Activated CD4-positive, alpha-beta T cell treated with anti-CD3 and anti-CD28 coated beads for 48 hours (primary cell): ENCODE measurements at places on chromosomes 11 and 22.

GRCh38 chr11:35303596-35304385 lies 115.6 kb downstream of the SLC1A2 start:
- no peak for DNase-seq

DNA sequence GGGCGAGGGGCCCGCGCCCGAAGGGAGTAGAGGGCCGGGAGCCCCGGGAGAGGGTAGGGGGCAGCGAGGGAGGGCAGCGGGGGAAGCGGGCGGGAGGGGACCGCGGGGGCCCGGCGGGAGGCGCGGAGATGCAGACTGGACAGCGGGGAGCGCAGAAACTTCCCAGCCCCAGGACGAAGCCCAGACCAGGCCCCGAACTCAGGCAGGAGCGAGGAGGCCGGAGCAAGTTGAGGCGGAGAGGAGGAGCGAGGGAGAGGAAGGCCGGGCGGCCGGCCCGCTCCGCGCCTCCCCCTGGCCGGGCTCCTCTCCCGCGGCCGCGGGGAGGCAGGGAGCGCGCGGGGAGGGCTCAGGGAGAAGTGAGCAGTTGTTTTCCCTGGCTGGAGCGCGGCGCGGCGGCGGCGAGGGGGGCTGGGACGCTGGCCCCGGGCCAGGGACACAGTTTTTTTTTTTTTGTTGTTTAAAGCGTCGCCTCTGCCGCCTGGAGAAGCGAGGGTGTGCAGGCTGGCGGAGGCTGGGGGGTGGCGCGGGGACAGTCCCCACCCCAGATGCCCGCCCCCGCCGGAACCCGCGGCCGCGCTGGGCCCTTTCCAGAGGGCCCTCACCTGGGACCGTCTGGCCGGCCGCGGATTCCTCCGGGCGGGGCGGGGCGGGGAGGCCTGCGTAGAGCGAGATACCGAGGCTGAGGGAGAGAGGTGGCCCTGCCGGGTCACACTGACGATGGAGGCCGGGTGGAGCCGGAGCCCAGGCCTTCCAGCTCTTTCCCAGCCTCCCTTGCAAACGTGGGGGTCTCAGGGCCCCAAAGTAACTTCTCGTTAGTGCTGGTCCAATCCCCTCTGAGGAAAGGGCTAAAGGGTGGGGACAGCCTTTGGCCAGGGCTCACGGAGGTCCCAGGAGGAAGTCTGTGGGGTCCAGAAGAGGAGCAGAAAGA lies at the start of gene LTBP3:
Gene LTBP3, minus strand, starts transcription at position 358 of the 928 bp plus-strand sequence. CDS start 400 bp downstream, outside the sequence.
- peak; percentile 49 for DNase-seq

DNA sequence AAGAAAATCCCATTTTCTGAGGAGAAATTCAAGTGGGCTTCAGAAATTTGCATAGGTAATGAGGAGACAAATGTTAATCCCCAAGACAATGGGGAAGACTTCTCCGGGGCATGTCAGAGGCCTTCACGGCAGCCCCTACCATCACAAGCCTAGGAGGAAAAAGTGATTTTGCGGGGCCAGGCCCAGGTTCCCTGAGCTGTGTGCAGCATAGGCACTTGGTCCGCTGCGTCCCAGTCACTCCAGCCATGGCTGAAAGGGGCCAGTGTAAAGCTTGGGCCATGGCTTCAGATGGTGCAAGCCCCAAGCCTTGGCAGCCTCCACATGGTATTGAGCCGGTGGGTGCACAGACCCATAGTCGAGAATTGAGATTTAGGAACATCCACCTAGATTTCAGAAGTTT lies 570.7 kb downstream of the KCNA4 start:
- no peak for DNase-seq

GRCh38 chr22:20884454-20884853 lies 25.6 kb downstream of the SNAP29 start:
- DNase-seq: no peak

DNA sequence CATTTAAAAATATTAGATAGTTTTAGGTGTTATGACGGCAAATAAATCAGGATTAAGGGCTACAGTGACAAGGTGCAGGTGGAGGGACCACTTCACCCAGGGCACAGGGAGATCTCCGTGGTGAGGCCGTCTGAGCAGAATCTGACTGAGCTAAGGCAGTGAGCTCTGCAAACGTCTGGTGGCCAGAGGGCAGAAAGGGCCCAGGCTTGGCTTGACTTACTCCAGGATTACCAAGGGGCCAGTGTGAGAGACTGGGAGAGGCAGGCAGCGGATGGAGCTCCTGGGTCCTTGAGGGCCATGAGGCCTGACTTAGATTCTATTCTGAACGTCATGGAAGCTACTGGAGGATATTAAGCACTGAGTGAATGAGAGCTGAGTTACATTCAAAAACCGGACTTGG lies 125.9 kb upstream of the B3GAT1 start:
- DNase-seq: no peak

- DNase-seq: no peak
These were observed 35.6 kb upstream of the PSMA1 start for GRCh38 chr11:14555818-14556217.

- no peak for DNase-seq
These were observed 269.3 kb upstream of the MPPED2 start for GRCh38 chr11:30855383-30856006.

- no peak for DNase-seq
These were observed 106.0 kb downstream of the TRIM29 start for GRCh38 chr11:120031612-120032600.

DNA sequence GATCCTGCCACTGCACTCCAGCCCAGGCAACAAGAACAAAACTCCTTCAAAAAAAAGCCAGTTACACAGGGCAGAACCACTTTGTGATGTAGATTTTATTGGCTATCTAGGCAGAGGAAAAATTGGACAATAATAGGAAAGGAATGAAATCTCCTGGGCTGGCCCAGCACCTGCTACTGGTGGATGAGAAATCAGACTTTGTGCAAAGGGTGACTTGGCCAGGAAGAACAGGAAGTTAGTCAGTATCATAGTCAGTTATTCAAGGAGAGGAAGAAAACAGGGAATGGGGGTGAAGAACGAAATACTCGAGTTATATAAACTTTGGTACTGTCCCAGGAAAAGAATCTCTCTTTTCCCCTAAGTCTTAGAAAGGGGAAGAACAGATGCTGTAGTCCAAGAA lies 11.0 kb upstream of the SPTBN2 start:
- DNase-seq: no peak

DNA sequence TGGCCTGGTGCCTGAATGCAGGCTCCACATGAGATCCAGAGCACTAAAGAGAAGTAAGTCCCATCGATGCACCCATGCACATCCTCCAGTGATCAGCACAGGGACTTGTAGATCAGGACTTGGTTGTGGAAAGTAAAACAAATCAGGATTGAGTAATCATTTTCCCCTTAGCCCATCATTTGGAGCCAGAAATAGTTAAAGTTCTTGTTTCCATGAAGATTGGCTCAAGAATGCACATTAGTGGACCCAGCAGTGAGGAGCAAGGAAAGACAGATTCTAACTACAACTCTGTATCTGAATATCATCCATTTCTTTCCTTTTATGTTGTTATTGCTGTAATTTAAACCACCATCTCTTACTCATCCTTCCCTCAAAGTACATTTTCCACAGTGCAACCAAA lies 19.1 kb downstream of the CCDC83 start:
- no peak for DNase-seq

DNA sequence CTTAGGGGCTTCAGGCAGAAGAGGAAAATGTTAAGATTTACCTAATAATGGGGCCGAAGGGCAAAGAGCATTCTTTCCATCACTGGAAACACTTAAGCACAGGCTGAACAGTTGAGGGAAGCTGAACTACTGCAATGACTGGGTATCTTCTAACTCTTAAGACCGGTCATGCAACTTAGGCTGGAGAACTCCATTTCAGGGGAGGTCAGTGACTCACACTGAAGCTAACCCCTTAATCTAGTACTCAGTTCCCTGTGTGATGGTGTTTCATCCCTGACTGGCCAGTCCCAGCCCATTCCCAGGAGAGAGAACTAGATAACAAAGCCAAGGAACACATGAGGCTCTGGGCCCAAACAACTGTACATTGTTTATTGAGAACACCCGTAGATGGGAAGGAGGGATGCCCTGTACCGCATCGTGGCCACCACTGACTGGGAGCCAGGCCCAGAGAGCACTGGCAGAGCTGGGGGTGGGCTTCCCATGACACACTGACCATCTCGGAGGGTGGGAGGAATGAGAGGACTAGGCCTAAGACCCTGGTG lies 10.5 kb downstream of the RPL27A start:
- DNase-seq: no peak

GRCh38 chr11:66247801-66248200 lies 20.6 kb upstream of the RAB1B start:
- no peak for DNase-seq

GRCh38 chr11:133745791-133746190 lies 99.5 kb downstream of the SPATA19 start:
- DNase-seq: no peak

- no peak for DNase-seq
These were observed 59.2 kb downstream of the DDIAS start for GRCh38 chr11:82960779-82961143.

DNA sequence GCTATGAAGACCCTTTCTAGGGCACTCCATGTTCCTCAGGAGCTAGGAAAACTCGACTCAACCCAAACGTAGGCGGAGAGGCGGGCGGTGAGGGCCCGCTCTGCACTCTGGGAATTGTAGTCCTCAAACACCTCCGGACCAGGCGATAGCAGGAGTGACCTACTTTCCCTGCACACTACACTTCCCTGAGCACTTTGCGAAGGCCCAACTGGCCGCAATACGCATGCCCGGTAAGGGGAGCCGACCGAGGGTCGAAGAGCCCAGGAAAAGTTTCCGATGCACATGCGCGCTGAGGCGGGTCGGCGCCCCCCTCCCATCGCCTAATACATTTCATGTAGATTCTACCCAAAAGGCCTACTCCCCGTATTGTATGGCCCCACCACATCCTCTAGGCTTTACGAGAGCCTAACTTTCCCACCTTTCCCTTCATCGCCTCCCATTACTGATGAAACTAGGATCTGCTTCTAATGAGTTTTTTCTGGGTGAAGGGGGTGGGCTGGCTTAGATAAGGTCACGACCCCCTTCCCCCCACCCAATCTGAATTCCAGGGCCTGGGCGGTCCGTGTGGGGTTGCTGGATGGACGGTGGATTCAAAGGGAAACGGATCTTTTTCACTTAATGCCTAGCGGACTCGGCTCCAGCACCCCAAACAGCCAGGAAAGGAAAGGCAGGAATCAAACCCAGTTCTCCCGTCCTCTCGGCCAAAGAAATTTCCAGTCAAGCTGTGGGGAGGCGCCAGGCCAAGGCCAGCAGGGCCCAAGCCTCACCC lies 2.1 kb downstream of the TOB2 start:
- peak; percentile 91 for DNase-seq

DNA sequence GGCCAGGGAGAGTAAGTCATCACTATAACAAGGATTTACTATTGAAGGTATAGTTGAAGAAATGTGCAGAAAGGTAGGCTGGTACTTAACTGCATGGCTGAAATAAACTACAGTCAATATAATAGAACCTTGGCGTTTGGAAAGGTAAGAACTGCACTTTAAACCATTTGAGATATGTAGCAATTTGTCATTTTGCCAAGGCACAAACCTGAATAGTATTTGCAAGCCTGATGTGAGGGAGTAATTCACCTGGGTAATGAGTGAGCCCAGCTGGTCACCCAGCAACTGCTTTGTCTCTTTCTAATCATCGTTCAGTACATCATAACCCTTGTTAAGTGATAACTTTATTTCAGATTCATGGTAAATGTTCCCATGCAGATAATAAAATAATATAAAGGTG lies 62.3 kb upstream of the SCUBE2 start:
- DNase-seq: no peak

GRCh38 chr11:86800076-86800959 lies at the start of gene PRSS23:
Gene PRSS23, plus strand, starts transcription at chr11:86800542. Its CDS starts 7,102 bp downstream, at chr11:86807644.
- peak; percentile 54 for DNase-seq

DNA sequence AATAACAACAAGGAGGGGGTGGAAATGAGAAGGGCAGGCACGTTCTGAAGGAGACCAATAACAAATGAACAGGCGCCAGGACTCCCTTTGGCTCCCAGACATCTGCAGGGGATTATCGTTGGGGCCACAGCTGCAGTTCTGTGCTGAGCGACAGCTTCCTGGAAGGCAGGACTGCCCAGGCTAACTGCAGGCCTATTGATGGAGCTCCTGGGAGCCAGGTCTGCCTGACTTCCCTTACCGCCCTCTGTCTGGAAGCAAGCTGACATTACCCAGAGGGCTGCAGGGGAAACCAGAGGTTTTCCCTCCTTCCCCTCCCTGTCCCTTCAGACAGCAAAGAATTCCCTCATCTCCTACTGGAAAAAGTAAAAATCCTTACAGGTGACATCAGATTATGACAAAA lies 5.0 kb downstream of the DRD2 start:
- no peak for DNase-seq
